Stimulated activated CD4-positive, alpha-beta T cell treated with anti-CD3 and anti-CD28 coated beads, Interleukin-4, amount 100 ng/mL, for 4 hours (primary cell): ENCODE measurements at places on chromosomes 2 and 18.
A peak's percentile ranks its signal among the peaks of the same experiment; 100 is the strongest.

DNA sequence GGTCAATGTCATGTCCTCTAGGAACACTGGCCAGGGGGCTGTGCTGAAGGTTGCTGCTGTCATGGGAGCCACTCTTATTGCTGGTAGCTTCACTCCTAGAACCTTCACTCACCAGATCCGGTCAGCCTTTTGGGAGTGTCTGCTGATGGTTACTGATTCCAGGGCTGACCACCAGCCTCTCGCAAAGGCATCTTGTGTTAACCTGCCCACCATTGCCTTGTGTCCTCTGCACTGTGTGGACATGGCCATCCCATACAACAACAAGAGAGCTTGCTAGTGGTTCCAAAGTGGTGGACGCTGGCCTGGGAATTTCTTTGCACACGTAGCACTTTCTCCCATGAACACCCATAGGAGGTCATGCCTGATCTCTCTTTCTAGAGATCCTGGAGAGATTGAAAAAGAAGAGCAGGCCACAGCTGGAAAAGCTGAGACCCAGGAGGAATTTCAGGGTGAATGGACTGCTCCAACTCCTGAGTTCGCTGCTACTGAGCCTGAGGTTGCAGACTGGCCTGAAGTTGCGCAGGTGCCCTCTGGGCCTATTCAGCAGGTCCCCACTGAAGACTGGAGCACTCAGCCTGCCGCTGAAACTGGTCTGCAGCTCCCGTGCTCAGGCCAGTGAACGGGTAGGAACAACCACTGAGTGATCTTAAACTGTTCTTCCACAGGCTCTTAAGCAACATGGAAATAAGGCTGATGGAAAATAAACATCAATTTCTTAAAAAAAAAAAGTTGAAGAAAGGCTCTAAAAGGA, 18.7 kb upstream of the C2orf80 start:
- no peak for DNase-seq

DNA sequence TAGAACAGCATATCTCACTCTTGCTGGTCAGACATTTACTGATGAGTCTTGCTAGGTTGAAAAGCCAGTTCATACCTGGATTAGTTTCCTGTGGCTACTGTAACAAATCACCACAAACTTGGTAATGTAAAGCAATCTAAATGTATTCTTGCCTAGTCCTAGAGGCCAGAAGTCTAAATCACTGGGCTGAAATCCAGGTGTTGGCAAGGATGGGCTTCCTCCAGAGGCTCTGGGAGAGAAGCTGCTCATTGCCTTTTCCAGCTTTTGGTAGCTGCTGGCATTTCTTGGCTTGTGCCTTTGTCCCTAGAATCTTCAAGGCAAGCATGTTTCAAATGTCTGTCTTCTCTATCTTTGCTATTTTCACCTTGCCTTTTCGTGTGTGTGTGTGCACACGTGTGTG, 62.3 kb upstream of the MAP4K3 start:
- DNase-seq, result no peak

- DNase-seq, result no peak
These were observed 105.6 kb downstream of the SETBP1 start for GRCh38 chr18:44786257-44786656.

- DNase-seq, result no peak
These were observed 48.1 kb upstream of the TNFRSF11A start for GRCh38 chr18:62277045-62277444.

DNA sequence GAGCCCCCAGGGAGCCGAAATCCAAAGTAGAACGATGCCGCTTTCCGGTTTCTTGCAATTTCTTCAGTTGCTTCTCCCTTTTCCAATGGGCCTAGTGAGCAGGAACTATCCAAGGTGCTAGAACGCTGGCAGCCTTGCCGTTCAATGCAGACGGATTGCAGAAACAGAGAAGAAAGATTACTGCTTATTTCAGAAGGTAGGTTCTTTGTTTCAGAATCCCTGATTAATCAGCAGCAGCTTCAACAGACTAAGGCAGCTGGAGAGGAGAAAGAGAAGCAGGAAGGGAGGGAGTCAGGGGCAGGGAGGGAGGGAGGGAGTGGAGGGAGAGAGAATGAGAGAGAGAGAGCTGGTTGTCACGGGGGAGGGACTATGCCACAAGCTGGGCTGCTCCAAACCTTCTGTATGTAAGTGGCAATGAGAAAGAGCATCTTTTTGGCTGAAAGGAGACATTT, 576 bp downstream of the NYAP2 start:
- DNase-seq, result no peak

GRCh38 chr2:213152065-213152794, 818 bp upstream of the IKZF2 start:
- peak; percentile 18 for DNase-seq

- DNase-seq, result no peak
These were observed 119.5 kb downstream of the GYPC start for GRCh38 chr2:126775300-126775985.

GRCh38 chr2:165905854-165906253, 47.7 kb downstream of the TTC21B start:
- no peak for DNase-seq

GRCh38 chr2:48144777-48145176, 238.5 kb upstream of the FBXO11 start:
- DNase-seq, result no peak
